Stimulated activated naive B cell treated with anti-CD40 and anti-IgM and Interleukin-4, amounts not matched to agents 10 μg/mL and 1 μg/mL and 100 μg/mL, for 72 hours (primary cell): ENCODE measurements at places on chromosomes 6 and 20.

GRCh38 chr6:81843302-81843701 lies 90.8 kb upstream of the TENT5A start:
- no peak for DNase-seq
- no peaks in the 10 kb centered on the region for H3K4me1 ChIP-seq
- no peak overlapping the region for H3K27ac ChIP-seq
- no peaks in the 10 kb centered on the region for H3K36me3 ChIP-seq

GRCh38 chr20:1998193-1998520 lies 4.3 kb upstream of the PDYN start:
- DNase-seq: no peak
- H3K4me3 ChIP-seq: no peak overlapping the region
- no peaks in the 10 kb centered on the region for H3K36me3 ChIP-seq
- peaks cover 62% of the 10 kb centered on the region for H3K27me3 ChIP-seq
- H3K27ac ChIP-seq: no peak overlapping the region

DNA sequence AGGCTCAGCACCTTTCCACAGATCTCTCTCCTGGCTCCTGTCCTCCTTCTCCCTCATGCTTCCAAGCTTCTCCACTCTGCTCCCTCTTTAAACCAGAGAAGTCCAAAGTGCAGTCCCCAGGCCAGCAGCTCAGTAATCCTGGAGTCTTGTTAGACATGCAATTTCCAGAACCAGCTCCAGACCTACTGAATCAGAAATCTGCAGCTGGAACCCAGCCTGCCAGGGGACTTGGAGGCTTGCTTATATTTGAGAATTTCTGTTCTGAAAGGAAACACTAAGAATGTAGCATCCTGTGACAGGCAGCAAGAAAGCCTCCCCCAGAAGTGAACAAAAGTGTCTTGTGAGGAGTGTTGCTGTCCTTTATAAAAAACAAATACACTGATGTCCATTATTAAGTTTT lies 438.1 kb downstream of the BCKDHB start:
- no peak for DNase-seq
- no peaks in the 10 kb centered on the region for H3K36me3 ChIP-seq
- no peaks in the 10 kb centered on the region for H3K4me1 ChIP-seq
- H3K27ac ChIP-seq: no peak overlapping the region
- no peak overlapping the region for H3K4me3 ChIP-seq

DNA sequence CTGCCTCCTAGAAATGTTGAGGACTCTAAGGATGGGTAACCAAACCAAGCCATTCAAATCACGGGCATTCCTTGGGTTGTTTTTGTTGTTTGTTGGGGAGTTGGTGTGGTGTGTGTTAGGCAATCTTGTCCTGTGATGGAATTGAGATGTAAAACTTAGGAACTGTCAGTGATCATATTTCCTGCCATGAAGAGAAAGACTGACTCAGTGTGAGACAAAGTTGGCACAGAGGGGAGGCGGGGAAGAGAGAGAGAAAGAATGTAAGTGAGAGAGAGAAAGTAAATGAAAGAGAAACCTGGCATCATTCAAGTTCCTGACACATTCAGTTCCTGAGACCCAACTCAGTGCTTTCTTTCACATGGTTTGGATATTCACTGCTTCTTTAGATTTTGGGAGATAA lies 21.6 kb upstream of the FBXO30 start:
- peaks cover 1% of the 10 kb centered on the region for H3K4me1 ChIP-seq
- DNase-seq: no peak
- no peak overlapping the region for H3K4me3 ChIP-seq
- H3K27me3 ChIP-seq: no peaks in the 10 kb centered on the region
- H3K27ac ChIP-seq: no peak overlapping the region

DNA sequence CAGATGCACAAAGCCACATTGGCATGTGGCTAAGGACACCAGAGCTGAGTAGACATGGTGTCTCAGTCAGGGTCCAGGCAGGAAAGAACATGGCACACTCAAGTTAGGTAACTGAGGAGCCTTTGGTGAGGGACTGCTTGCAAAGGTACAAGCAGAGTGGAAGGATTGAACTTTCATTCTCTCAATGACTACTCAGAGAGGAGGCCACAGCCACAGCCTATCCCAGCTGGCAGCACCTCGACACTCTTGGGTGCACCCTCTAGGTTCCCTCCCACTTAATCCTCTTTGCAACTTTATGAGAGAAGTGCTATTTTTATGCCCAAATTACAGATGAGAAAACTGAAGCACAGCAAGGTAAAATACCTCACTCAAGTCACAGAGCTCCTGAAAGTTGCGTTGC lies 73.4 kb downstream of the ISM1 start:
- no peaks in the 10 kb centered on the region for H3K36me3 ChIP-seq
- H3K4me3 ChIP-seq: no peak overlapping the region
- H3K4me1 ChIP-seq: no peaks in the 10 kb centered on the region
- DNase-seq: no peak
- no peak overlapping the region for H3K27ac ChIP-seq

DNA sequence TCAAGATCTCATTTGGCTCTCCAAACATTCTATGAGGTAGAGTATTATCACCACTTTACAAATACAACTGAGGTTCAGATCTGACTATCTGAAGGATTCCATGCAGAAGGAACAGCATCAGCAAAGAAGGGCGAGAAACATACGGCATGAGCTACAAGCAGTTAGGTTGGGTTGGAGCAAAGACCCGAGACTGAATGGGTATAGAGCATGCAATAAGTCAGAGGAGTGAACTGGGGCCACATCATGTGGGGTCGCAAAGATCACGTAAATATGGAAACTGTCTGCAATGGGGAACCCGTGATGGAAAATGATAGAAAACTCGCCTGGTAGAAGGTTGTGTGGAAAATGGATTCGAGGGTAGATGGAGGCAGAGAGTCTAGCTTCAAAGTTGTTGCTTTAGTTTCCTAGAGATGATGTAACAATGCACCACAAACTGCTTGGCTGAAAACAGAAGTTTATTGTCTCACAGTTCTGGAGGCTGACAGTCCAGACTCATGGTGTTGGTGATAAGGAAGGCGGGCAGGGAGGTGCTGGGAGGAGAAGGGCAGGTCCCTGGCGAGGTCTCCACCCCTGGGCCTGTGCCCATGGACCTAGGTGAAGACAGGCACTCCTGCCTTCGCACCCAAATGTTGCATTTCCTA lies 44.3 kb upstream of the BCLAF1 start:
- no peaks in the 10 kb centered on the region for H3K4me1 ChIP-seq
- H3K4me3 ChIP-seq: no peak overlapping the region
- no peaks in the 10 kb centered on the region for H3K36me3 ChIP-seq
- no peak overlapping the region for H3K27ac ChIP-seq
- DNase-seq: no peak
